Activated T-helper 17 cell treated with anti-CD3 and anti-CD28 coated beads, Interleukin-2, amount 50 U/mL, for 72 hours (primary cell): ENCODE measurements at places on chromosomes 12 and 14. TPM values are rescaled to one million over a fixed set of nuclear protein-coding genes. Genes with fewer than 3 reads are reported as not detected.

- ATAC-seq: no peak
These were observed 960.3 kb upstream of the TMEM132C start for GRCh38 chr12:127306604-127307215.

DNA sequence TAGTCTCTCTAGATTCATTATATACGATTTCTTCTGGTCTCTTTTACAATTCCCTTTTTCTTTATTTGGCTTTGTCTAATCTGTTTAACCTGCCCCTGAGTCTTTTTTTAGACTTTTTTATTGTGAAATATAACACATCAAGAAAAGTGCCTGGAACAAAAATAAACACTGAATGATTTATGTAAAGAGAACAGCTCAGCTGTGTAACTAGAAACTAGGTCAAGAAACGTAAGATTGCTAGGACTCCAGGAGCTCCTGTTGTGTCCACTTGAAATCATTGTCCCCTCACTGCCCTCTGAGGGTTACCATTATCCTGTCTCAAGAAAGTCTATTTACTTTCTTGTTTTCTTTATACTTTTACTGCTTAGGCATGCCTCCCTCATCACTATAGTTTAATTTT, 23.1 kb downstream of the EXD2 start:
- no peak for ATAC-seq

GRCh38 chr12:54631988-54632728, 2.5 kb downstream of the LACRT start:
- no peak for ATAC-seq

Gene ADAM21
- not detected for total RNA-seq

DNA sequence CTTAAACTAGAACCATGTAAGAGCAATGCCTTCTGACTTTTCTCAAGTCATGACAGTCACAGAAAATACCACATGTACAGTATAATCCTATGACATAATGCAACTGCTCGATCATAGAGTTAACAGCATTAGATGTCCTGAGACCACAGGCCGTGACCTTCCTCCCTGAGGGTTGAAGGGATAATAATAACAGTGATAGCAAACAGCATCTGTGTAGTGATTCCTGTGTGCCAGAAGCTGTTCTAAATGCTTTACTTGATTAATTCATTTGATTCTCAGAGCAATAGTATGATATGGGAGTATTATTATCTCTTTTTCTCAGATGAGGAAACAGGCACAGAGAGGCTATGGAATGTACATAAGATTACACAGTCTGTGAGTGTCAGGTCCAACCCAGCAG, 53.2 kb downstream of the SLC35F4 start:
- no peak for ATAC-seq

Gene PDE3A
- total RNA-seq: not detected

GRCh38 chr12:56565510-56566101, 44.0 kb downstream of the RBMS2 start:
- peak; percentile 87 for ATAC-seq

- peak; percentile 95 for ATAC-seq
These were observed 34.0 kb downstream of the FIGNL2 start for GRCh38 chr12:51814311-51815088.

DNA sequence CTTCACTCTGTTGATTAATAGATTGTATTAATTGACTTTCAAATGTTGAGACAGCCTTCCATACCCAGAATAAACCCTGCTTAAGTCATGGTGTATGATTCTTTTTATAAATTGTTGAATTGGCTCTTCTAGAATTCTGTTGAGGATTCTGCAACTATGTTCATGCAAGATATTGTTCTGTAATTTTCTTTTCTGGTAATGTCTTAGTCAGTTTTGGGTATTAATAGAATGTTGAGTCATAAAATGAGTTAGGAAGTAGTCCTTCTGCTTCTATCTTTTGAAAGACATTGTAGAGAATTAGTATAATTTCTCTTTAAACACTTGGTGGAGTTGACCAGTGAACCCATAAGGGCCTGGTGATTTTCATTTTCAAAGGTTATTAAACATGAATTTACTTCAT, 958.9 kb downstream of the LRFN5 start:
- ATAC-seq: no peak

GRCh38 chr12:65930114-65930828, 106.0 kb downstream of the HMGA2 start:
- ATAC-seq: no peak

- ATAC-seq: no peak
These were observed 39.2 kb upstream of the BMAL2 start for GRCh38 chr12:27293463-27293862.

DNA sequence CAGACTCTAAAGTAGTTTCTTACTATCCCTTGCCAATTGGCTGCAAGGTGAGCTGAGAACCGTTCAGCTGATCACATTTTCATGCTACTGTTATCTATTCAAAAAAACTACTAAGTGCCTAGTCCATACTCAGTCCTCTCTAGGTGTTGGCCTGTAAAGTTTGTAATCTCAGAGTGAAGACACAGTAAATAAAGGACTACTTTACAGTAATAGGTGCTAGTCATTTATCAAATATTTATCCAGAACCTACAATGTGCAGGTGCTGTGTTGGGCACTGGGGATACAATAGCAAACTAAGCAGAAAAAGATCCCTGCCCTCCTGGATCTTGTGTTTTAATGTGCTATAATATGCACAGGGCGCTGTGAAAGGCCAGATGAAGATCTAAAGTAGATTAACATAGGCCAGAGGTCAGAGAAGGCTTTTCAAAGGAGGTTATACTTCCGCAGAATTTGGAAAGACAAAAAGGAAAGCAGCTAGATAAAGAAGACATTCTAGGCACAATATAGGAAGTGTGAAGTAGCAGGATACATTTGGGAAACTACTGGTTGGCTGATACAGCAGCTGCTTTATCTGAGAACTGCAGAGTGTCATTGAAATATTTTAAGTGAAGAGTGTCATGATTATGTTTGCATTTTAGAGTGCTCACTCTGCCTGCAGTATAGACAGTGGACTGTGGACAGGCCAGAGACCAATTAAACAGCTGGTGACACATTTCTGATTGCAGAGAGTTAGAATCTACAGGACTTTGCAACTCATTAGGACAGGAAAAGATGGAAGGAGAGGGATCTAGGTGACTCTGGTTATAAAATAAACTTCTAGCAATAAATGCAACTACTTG, 8.0 kb upstream of the ACTR10 start:
- no peak for ATAC-seq

DNA sequence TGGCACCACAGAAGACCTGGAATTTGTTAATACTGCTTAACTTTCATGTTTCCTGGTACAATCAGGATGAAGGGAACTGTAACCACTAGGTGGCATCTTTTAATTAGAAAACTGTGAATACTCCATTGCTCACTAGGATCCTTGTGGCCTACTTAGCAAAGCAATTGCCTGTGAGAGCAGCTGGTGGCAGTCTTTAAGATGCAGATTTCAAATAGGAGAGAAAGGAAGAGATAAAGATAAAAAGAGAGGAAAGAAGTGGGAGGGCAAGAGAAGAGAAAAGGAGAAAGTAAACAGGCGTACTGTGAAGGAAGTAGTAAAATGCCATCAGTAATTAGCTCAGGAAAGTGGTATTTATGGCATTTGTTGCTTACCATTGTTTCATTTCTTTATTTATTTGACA, 114.5 kb downstream of the RAD51B start:
- peak; percentile 81 for ATAC-seq

Gene TSHR
- not detected for total RNA-seq

Gene OTUB2
- 6.3 TPM for total RNA-seq

DNA sequence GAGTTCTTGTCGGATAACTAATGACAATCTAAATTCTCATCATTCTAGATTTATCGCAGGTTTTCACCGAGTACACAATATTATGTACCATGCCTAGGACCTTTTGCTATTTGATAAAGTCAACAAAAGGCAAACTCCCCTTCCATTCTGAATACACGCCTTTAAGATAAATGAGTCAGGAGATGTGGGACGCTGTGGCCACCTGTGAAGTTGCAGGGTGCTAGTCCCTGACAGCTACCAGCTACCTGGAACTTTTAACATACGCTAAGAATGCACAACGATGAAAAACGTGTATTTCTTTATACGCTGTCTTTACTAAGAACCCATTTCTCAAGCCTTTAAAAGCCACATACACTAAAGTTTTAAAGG, 678 bp downstream of the MDM1 start:
- ATAC-seq: no peak

Gene CARMIL3
- total RNA-seq: 2.1 TPM

Gene SERPINA12
- total RNA-seq: not detected

- no peak for ATAC-seq
These were observed 184.5 kb downstream of the MON2 start for GRCh38 chr12:62651138-62651537.

GRCh38 chr12:29053567-29053966, 95.5 kb upstream of the FAR2 start:
- no peak for ATAC-seq

Gene RDH12
- total RNA-seq: not detected

DNA sequence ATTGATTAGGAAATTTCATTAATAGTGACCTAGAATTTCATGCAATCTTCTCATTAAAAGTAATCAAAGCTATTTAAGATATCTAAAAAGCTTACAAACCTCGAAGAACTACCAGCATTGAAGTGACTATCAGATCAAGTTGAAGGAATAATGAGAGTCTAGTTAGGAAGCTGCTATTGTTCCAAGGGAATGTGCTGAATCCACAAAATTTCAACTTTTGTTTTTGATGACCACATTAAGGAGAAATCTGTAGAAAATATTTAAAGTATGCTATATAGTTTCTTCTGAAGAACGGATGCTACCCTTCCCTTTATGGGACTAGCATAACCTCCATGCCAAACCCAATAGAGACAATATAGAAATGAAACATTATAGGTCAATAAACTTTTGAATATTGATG, 2.5 kb upstream of the CTSG start:
- no peak for ATAC-seq

DNA sequence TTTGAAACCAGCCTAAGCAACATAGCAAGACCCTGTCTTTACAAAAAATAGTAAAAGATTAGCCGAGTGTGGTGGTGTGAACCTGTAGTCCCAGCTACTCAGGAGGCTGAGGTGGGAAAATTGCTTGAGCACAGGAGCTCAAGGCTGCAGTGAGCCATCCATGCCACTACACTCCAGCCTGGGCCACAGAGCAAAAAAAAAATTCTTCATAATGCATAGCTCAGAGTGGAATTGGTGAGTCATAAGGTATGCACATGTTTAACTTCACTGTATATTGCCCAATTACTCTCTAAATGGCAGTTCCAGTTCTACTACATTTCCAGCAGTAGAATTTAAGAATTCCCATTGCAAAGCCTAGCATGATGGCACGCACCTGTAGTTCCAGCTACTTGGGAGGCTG, 26.8 kb upstream of the CLIP1 start:
- ATAC-seq: peak; percentile 68

GRCh38 chr14:33127531-33127930, 188.9 kb downstream of the NPAS3 start:
- ATAC-seq: no peak

- no peak for ATAC-seq
These were observed 878.0 kb upstream of the MDGA2 start for GRCh38 chr14:48553443-48553842.

GRCh38 chr14:31510222-31510621, 22.4 kb upstream of the GPR33 start:
- ATAC-seq: no peak

DNA sequence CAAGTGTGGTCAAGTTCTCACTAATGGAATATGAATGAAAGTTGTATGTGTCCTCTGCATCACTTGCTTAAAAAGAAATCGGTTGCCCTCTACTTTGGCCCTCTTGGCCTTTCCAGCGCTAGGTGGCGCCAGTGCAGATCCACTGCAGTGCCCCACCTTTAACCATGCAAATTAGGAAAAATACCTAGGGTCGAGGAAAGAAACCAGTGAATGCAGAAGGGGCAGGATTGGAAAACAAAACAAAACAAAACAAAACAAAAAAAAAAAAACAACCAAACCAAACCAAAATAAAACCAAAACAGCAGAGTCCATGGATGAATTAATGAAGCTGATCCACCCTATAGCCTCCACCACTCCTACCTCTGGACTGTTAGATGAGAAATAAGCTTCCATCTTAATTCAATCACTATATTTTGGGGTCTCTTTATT, 12.9 kb upstream of the NEMF start:
- no peak for ATAC-seq

Gene PRB2
- total RNA-seq: not detected

- no peak for ATAC-seq
These were observed 19.8 kb upstream of the MAP1LC3B2 start for GRCh38 chr12:116539361-116539771.

- no peak for ATAC-seq
These were observed 1.6 kb upstream of the MNAT1 start for GRCh38 chr14:60732840-60733483.

Gene PLEKHH1
- 4.9 TPM for total RNA-seq

- no peak for ATAC-seq
These were observed 1.6 kb downstream of the C12orf42 start for GRCh38 chr12:103494051-103494733.

DNA sequence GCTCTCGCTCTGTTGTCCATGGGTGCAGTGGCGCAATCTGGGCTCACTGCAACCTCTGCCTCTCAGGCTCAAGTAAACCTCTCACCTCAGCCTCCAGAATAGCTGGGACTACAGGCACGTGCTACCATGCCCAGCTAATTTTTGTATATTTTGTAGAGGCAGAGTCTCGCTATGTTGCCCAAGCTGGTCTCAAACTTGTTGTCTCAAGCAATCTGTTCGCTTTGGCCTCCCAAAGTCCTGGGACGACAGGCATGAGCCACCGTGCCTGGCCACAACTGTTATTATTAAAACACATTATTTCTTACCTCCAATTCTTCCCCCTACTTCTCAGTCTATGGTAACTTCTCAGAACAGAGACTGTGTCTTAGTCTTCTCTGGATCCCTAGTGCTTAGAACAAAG, 143.3 kb downstream of the DICER1 start:
- ATAC-seq: no peak

DNA sequence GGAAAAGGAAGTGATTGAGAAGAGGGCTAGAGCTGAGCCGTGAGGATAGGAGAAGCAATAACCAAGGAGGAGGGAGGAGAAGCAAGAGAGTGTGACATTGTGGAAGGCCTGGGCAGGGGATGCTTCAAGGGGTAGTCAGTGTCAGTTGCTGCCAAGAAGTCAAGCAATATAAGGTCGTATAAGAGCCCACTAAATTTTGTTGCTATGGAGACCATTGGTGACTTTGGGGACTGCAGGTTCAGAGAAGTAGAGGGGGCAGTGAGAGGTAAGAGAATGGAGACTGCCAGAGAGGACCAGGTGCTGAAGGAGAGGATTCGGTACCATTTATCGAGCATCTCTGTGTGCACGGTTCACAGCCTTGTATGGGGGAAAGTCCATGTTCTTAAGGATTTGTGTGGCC, 3.1 kb upstream of the ATXN3 start:
- ATAC-seq: no peak

- ATAC-seq: no peak
These were observed 19.8 kb downstream of the KDM2B start for GRCh38 chr12:121561009-121561395.

Gene TAS2R7
- not detected for total RNA-seq

Gene KRT85
- total RNA-seq: not detected

Gene GUCY2C
- total RNA-seq: not detected

- no peak for ATAC-seq
These were observed 107.1 kb downstream of the SMOC1 start for GRCh38 chr14:69986336-69986735.

GRCh38 chr12:68812553-68813241, 4.7 kb downstream of the MDM2 start:
- ATAC-seq: no peak

Gene KRR1
- 113 TPM for total RNA-seq

- no peak for ATAC-seq
These were observed 113.4 kb downstream of the CAPZA3 start for GRCh38 chr12:18851271-18851670.

GRCh38 chr14:58772794-58773620, 135.2 kb downstream of the DACT1 start:
- no peak for ATAC-seq
